Amniotic epithelial cell (primary cell): ENCODE measurements at places on chromosomes 1 and 21.
A peak's percentile ranks its signal among the peaks of the same experiment; 100 is the strongest.

DNA sequence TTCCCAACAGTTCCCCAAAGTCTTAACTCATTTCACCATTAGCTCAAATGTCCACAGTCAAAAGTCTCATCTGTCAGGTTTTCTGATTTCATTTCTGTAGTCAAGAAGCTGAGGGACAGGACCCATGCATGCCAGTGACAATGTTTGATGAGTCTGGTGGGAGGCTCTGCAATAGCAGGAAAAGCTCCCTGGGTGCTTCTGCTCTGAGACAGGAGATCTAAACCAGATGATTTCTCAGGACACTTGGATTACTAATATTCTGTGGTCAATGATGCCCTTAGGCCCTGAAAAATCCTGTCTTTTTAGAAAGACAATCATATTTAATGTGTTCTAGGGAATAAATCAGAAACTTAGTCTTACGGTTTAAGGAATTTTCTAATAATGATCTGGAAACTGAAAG lies 56.4 kb downstream of the PCBP3 start:
- peak; percentile 34 for DNase-seq

GRCh38 chr1:53121319-53122172 lies 20.9 kb downstream of the SLC1A7 start:
- DNase-seq: peak; percentile 50

- DNase-seq: no peak
Measured at GRCh38 chr21:28256837-28257236, 735.8 kb downstream of the LTN1 start.

GRCh38 chr21:45041351-45041805 lies 33.0 kb upstream of the ADARB1 start:
- peak; percentile 93 for DNase-seq

GRCh38 chr1:245874942-245875580 lies 632.0 kb downstream of the SMYD3 start:
- peak; percentile 100 for DNase-seq

DNA sequence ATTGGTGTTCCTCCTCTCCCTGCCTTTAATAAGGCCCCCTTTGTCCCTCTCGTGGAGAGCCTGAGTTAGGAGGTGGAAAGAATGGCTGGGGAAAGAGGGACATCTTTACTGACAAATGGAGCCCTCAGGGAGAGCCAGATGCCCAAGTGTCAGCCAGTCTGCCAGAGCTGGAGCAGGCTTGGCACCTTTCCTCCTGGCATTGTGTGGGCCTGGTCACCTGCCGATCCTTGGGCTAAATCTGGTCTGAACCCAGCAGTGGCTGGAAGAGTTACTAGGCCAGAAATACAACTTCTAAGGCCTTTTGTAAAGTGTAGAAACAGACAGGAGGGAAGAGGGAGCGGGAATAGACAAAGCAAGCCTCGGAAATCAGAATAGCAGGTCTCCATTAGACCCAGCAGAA lies 24.9 kb downstream of the VANGL1 start:
- no peak for DNase-seq

DNA sequence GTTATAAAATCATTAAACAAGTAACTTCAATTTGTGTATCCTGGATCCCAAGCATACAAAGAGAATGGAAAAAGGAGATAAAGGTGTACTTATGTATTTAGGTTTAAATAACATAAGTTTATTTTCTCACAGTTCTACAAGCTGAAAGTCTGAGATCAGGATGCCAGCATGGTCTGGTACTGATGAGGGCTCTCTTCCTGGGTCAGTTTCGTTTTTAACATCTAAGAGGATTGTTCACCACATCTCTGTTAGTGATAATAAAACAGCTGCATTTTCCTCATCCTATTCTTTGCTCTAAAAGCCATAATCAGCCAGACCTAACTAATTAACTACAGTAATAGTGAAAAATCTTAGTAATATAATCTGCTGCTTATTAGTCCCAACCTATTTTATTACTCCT lies 5.2 kb downstream of the EGLN1 start:
- no peak for DNase-seq

- no peak for DNase-seq
Measured at GRCh38 chr1:212034516-212035122, 738 bp downstream of the INTS7 start.

- no peak for DNase-seq
Measured at GRCh38 chr1:6149597-6149996, 30.5 kb downstream of the CHD5 start.

DNA sequence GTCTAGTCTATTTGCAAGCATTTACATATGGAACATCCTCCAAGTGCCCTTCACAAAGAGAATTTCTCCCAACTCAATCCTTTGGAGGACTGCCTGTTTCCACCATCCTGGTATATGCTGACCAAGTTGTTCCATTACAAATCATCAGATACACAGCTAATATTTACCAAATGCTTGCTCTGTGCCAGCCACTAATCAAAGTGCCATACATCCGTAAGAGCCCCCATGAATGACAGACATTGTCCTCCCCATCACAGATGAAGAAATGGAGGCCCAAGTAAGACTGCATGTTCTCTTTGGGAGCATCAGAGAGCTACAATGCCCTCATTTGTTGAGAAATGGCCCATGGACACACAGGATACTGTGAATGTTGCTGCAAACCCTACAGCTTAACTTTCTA lies 130.0 kb upstream of the BACE2 start:
- DNase-seq: no peak

DNA sequence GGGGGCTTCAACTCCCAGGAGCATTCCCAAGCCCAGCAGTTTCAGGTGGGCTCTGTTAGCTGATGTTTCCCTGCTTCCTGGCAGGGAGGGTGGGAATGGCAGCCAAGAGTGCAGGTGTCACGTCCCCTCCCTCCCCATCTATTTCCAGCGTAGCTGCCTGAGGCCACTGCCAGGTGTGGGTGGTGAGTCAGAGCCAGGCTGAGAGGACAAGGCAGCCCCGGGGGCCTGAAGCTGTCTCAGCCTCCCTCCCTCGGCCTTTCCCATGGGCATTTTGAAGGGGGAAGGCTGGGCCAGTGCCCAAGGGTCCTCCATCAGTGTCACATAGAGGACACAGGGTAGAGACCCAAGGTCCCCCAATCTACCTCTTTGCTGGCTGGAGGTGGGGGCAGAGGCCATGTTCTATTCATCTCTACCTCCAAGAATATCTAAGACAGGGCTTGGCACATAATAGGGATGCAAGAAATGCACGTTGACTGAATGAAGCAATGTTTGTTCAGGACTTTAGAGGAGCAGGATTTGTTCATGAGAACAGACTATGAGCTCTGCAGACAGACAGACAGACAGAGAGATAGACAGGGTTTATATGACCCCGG lies 34.4 kb upstream of the ID3 start:
- no peak for DNase-seq

- no peak for DNase-seq
Measured at GRCh38 chr1:82813386-82813785, 1012.7 kb downstream of the ADGRL2 start.

- no peak for DNase-seq
Measured at GRCh38 chr1:30318413-30318812, 405.0 kb downstream of the MATN1 start.

- DNase-seq: no peak
Measured at GRCh38 chr1:93031711-93032110, 47.4 kb upstream of the MTF2 start.

DNA sequence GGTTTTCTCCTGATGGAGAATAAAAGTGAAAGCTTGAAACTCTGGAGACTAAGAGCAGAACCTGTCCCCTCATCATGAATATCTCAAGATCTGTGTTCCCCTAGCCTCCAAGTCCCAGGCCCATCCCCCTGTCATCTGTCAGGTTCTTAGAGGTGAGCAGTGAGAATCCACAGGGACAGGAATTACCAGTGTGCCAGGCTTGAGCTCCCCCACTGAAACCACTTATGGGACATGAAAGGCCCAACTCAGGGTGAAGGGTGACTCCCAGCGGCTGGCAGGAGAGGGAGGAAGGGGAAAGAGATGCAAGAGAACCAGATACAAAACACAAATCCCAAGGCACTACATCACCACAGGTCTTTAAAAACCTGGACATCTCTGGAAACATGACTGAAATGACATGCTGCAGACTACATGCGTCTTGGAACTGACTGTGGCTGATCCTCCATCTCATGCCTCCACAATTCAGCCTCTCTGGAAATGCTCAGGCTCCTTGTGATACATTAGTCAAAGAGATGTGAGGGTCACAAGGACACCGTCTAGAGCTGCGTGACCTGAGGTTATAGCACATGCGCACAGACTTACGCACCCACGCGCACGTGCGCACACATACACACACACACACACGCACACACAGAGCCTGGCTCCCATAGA lies 6.8 kb upstream of the LY9 start:
- DNase-seq: no peak

GRCh38 chr1:156963621-156964020 lies 43.2 kb downstream of the LRRC71 start:
- no peak for DNase-seq

GRCh38 chr21:34509151-34509550 lies 2.9 kb downstream of the KCNE1 start:
- DNase-seq: no peak

GRCh38 chr21:34928637-34929036 lies 120.5 kb downstream of the RUNX1 start:
- no peak for DNase-seq

DNA sequence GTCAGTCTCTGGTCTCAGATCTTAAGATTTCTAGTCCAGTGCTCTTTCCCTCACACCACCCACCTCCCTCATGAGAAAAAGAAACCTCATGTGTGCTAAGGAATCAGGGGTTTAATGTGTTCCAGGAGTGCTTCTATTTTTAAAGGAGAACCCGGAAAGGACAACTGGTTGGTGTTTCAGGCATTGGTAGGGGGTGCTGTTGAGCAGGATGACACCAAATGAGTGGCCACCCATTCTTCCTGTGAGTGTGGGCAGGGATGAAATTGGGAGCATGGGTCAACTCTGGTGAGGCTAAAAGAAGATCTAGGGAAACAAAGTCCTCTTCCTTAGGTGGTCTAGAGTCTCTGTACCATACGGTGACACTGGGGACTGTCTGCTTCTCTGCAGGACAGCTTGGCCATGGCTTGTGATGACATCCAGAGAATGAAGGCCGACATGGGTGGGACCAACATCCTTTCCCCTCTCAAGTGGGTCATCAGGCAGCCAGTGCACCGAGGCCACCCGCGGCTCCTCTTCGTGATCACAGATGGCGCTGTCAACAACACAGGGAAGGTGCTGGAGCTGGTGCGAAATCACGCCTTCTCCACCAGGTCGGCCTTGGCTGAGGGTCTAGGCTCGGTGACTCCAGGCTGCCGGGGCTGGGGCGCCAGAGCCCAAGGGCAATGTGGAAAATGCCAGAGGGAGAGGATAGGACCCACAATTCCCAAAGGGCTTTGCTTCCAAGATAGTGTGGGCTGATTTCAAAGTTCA lies 39.3 kb downstream of the VWA5B1 start:
- no peak for DNase-seq

- no peak for DNase-seq
Measured at GRCh38 chr1:56464294-56464693, 115.1 kb downstream of the PLPP3 start.

DNA sequence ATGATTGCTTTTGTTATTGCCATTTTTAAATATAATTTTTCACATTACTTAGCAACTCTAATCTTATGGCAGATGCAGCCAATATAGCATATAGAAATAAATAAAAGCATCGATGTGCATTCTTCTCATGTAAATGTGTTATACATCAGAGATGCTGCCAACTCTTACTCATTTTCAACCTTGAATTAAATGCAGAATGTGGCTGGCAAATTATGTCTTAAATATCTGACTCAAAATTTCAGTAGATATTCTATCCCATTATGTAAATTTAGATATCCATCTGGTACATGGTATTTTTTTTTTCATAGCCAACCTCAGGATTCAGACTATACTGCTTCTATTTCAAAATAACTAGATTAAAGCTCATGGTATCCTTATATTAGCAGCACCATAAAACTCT lies 916.7 kb upstream of the TMPRSS15 start:
- DNase-seq: no peak

GRCh38 chr21:28671549-28672195 lies 321.0 kb downstream of the LTN1 start:
- DNase-seq: peak; percentile 73

- DNase-seq: no peak
Measured at GRCh38 chr1:156664046-156664766, 13.0 kb downstream of the NES start.

DNA sequence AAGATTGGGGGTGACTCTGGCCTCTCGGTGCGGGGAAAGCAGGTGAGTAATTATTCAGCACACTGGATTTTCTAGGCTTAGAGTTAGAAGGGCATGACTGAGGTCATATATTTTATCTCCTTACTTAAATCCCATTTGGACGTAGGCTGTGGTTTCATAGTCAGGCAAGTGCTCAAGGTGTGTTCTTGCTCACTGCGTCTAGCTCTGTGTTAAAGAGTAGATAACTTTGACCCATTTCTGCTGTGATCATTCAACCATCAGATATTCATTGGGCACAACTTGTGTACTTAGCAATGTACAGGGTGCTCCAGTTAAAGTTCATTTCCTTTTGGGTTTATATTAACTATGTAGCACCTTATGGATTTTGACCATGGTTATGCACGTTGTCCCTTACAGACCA lies 14.6 kb downstream of the PFKFB2 start:
- DNase-seq: no peak

- DNase-seq: no peak
Measured at GRCh38 chr1:76153841-76154205, 79.3 kb downstream of the ST6GALNAC3 start.

- DNase-seq: no peak
Measured at GRCh38 chr21:18524097-18524880, 120.7 kb upstream of the TMPRSS15 start.

DNA sequence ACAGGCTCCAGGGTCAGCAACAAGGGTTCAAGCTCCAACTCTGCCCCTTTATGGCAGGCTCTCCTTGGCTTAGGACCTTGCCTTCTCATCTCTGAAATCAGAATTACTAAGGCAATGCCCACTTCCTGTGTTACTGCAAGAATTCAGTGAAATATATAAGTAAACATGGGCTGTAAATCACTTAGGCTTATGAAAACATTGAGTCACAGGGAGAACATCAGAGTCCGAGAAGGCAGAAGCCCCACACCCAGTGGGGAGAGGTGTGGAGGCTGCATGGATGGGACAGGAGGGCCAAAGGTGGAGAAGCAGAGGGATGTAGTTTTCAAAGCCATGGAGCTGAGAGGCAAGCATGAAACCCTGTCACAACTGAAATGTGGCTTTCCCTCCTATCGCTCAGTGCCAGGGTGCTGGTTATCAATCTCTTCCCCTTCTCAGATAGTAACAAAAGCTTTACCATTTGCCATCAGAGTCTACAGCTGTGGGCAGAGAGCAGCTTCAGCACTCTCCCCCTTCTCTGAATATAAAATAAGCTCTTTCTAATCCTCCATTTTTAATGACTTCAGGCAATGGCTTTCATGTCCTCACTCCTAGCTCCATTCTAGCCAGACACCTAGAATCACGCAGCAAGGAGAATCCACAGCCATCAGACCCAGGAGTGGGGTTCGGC lies 3.4 kb downstream of the RGS8 start:
- DNase-seq: peak; percentile 8

GRCh38 chr21:44505673-44506278 lies 34.2 kb downstream of the KRTAP10-1 start:
- DNase-seq: no peak

- peak; percentile 35 for DNase-seq
Measured at GRCh38 chr21:29018540-29018939, 609 bp downstream of the RWDD2B start.
